ENCODE measurements at places on chromosomes 5 and 9.

GRCh38 chr5:132704875-132705274 is 31.1 kb downstream of the IL4 start:
- no peak overlapping the region for H3K4me3 ChIP-seq
- H3K4me1 ChIP-seq, result no peaks in the 10 kb centered on the region
- no peak for DNase-seq
- no peaks in the 10 kb centered on the region for H3K27me3 ChIP-seq
- H3K27ac ChIP-seq, result no peak overlapping the region
- no peaks in the 10 kb centered on the region for H3K36me3 ChIP-seq

GRCh38 chr9:121372239-121373010 is 2.4 kb upstream of the STOM start:
- peaks cover 16% of the 10 kb centered on the region for H3K4me1 ChIP-seq
- no peak overlapping the region for H3K4me3 ChIP-seq
- no peaks in the 10 kb centered on the region for H3K36me3 ChIP-seq
- DNase-seq, result no peak

- no peak for DNase-seq
- H3K4me1 ChIP-seq, result no peaks in the 10 kb centered on the region
- no peaks in the 10 kb centered on the region for H3K27me3 ChIP-seq
These were observed 3.5 kb upstream of the SMC2 start for GRCh38 chr9:104090578-104090977.

DNA sequence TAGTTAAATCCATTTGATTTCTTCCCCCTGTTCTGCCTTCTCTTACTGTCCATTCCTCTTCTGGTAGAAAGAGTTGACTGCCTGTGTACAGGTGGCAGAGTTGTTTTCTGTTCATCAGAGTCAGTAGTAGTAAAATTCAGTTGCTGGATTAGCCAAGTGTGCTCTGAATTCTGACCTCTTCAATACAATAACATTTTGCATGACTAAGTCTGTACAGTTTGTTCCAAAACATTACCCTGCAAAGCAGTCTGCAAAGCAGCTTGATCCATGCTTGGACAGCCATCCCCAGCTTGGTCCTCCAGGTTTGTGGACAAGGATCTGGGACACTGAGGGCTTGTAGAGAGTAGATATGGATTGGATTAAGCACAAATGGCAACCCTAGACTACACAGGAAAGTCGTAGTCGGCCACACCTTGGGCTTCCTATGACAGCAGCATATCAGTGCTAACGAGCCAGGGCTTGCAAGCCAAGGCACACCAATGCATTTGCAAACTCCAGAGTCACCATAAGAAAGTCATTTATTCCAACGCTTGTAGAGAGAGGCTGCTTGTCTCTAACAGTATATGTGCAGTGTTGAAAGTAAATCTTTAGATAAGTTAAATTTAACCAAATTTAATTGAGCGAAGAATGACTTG is 25.2 kb downstream of the IL12B start:
- 0 out of 2 replicates have a peak, but pooled peaks cover 11% of the 10 kb centered on the region for H3K36me3 ChIP-seq
- H3K27me3 ChIP-seq, result peaks cover 10% of the 10 kb centered on the region
- peaks cover 8% of the 10 kb centered on the region for H3K4me1 ChIP-seq
- no peak overlapping the region for H3K27ac ChIP-seq
- DNase-seq, result no peak

DNA sequence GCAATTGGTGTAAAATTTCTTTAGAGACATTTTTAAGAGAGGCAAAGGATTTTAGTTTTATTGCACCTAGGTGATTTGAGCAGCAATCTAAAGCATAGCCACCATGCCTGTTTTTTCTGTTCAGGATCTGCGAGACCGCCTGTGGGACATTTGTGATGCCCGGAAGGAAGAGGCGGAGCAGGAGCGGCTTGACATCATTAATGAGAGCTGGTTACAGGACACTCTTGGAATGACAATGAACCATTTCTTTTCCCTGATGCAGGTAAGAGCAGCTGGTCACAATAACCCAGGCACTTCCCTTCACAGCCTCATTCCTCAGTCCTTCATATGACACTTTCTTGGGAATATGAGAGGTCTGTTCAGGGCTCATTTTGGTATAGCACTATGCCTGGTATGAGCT is 103.2 kb upstream of the IL7R start:
- peaks cover 100% of the 10 kb centered on the region for H3K27me3 ChIP-seq
- no peaks in the 10 kb centered on the region for H3K36me3 ChIP-seq
- H3K4me3 ChIP-seq, result no peak overlapping the region
- peak; percentile 44 for DNase-seq

DNA sequence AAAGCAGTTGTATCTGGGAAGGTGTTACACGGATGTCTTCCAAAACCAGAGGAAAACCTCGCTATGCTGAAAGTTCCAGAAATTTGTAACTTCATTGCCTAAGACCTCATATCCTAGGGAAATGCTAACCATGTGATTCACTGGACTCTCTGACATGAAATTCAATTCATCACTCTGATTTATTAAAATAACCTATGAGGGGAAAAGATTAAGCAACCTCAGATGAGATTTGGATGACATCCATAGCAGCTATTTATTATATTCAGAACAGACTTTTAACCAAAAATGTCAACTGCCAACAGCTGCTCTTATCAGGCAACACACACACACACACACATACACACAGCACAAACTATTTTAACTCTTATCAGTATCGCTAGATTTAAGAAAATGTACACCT is 1006.4 kb upstream of the CTNND2 start:
- no peak overlapping the region for H3K27ac ChIP-seq
- DNase-seq, result no peak
- H3K4me3 ChIP-seq, result no peak overlapping the region
- no peaks in the 10 kb centered on the region for H3K36me3 ChIP-seq
